Natural killer cell treated with Interleukin-12 subunit alpha and Interleukin-12 subunit beta and Interleukin-15 and Interleukin-18, amount 100 ng/mL, for 72 hours (primary cell): ENCODE measurements at places on chromosomes 1 and 21. TPM values are rescaled to one million over a fixed set of nuclear protein-coding genes. Genes with fewer than 3 reads are reported as not detected.

DNA sequence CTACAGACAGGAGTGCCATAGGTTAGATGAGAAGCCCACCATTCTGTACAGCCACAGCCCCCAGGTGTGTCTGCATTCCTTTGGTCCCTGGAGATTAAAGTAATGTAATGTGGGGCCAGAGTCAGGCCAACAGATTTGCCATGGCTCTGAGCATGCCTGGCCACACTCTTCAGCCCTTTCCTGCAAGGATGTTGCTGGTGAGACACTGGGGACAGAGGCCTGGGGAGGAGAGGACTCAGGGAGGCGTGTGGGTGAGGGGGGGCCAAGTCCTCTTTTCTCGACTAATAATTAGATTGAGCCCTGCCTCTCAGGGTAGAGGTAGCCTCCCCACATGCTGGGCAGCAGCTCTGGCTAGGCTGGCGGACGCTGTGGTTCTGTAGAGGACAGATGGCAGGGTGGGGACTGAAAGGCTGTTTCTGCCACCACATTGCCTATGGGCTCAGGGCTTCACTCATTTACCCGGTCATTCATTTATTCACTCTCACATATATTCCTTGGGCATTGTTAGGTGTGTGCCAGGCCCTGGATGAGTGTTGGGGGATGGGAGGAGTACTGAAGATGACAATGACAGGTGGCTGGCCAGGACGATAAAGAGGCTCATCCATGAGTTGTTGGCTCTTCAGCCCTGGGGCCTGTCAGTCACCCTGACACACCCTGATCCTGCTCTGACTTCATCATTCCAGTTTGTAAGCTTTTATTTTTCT, 7.1 kb upstream of the PRCC start:
- no peak for DNase-seq
- H3K36me3 ChIP-seq: no peaks in the 10 kb centered on the region
- no peaks in the 10 kb centered on the region for H3K4me1 ChIP-seq

- H3K4me1 ChIP-seq: no peaks in the 10 kb centered on the region
- no peaks in the 10 kb centered on the region for H3K27me3 ChIP-seq
- H3K4me3 ChIP-seq: no peak overlapping the region
- H3K36me3 ChIP-seq: no peaks in the 10 kb centered on the region
- H3K27ac ChIP-seq: no peak overlapping the region
- DNase-seq: no peak
Measured at GRCh38 chr1:215744419-215744818, 177.3 kb downstream of the KCTD3 start.

DNA sequence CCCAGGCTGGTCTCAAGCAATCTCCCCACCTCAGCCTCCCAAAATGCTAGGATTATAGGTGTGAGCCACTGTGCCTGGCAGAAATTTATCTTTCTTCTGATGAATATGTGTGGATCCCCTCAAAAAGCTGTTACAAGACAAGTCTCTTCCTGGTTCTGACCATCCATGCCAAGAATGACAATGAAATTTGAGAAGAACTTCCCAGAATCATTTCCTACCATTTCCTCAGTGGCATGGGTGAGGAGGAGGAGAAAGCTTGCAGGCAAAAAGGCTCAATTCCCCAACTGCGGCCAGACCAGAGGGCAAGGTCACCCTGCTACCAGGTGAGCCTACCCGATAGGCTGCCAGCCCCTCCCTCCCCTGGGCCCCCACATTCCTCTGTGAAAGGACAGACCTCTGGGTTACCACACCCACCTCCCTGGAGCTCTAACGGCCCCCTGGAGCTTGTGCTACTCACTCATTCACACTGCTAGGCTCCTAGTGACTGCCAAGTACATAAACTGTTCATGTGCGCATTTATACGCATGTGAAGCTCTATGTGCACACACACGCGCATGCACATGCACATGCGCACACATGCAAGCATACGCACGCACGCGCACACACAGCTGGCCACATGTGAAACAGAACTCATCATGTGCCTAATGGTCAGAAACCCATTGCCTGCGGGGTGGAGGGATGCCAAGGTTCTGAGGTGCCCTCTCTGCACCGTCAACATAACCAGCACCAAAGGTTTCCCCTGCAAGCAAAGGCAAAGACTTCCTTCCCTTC, 17.0 kb downstream of the MRAP start:
- H3K27ac ChIP-seq: no peak overlapping the region
- H3K27me3 ChIP-seq: no peaks in the 10 kb centered on the region
- no peaks in the 10 kb centered on the region for H3K4me1 ChIP-seq
- no peak overlapping the region for H3K4me3 ChIP-seq

DNA sequence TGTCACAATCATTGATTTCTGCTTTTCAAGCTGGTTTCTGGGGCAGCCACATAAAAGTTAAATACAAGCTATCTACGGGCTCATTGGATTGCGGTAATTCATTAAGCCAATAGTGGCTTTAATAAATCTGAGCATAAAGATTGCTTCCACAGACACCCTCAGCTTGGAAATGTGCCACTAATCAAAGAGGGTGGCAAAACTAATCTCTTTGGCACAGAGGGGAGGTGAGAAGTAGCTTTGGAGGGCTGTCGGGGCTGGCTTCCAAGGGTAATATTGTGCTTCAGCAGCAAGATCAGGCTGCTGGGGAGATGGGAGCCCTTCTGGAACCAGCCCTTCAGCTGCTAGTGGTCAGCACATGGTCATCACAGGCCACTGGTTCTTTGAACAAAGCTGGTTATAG, 21.2 kb upstream of the KAZN start:
- no peak overlapping the region for H3K27ac ChIP-seq
- H3K4me3 ChIP-seq: no peak overlapping the region
- H3K36me3 ChIP-seq: no peaks in the 10 kb centered on the region
- no peaks in the 10 kb centered on the region for H3K4me1 ChIP-seq
- DNase-seq: no peak

DNA sequence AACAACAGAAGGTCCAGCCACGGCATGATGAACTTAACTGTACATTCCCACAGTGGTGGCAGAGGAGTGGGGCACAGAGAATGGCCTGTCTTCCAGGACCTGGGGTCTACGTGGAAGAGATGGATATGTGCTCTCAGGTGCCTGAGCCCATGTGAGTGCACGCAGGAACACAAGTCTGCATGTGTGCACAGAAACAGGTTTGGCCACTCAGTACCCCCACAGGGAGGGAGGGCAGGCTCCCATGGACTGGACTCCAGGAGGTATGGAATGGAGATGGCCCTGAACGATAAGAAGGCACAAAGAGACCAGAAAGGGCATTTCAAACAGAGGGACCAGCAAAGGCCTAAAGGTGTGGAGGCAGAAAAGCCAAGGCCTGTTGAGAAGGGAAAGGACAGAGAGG, 10.8 kb downstream of the COL9A2 start:
- H3K27ac ChIP-seq: no peak overlapping the region
- H3K4me3 ChIP-seq: no peak overlapping the region
- H3K27me3 ChIP-seq: no peaks in the 10 kb centered on the region
- DNase-seq: no peak
- H3K36me3 ChIP-seq: no peaks in the 10 kb centered on the region

GRCh38 chr1:19628879-19629278, 15.2 kb upstream of the NBL1 start:
- H3K4me3 ChIP-seq: no peak overlapping the region
- peaks cover 9% of the 10 kb centered on the region for H3K36me3 ChIP-seq
- H3K27ac ChIP-seq: no peak overlapping the region
- no peaks in the 10 kb centered on the region for H3K27me3 ChIP-seq

DNA sequence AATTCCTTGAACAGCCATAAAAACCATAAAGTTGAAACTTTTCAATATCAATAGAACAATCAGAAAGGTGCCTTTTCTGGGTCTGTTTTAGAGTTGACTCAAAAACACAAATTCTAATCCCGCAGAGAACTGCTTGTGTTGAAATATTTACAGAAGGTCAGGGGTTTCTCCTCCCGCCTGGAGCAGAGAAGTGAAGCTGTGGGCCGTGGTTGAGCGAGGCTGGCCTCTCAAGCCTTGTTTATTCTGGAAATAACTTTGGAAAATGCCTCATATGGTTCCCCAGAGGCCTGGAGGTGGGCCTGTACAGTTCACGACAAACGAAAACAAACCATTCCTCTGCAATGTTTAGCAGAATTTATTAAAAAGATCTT, 90.8 kb upstream of the ERRFI1 start:
- no peaks in the 10 kb centered on the region for H3K36me3 ChIP-seq
- peaks cover 17% of the 10 kb centered on the region for H3K4me1 ChIP-seq
- DNase-seq: no peak
- H3K27ac ChIP-seq: no peak overlapping the region
- H3K4me3 ChIP-seq: no peak overlapping the region

DNA sequence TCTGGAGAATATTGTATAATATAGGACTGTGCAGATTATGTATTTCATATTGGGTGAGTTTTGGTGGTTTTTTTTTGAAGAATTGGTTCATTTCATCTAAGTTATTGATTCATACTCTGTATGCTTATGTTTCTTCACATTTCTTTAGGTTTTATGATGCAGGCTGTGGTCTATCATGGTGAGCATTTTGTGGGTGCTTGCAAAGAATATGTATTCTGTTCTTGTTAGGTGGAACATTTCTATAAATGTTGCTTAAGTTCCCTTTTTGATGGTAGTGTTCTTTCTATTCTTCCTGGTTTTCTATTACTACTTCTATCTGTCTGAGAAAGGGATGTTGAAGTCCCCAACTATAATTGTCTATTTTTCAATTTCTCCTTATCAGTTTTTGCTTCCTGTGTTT, 42.6 kb downstream of the PKN2 start:
- peaks cover 57% of the 10 kb centered on the region for H3K4me1 ChIP-seq
- H3K27ac ChIP-seq: peak overlapping the region; percentile 60
- no peaks in the 10 kb centered on the region for H3K27me3 ChIP-seq
- no peak for DNase-seq
- H3K36me3 ChIP-seq: peaks cover 6% of the 10 kb centered on the region

DNA sequence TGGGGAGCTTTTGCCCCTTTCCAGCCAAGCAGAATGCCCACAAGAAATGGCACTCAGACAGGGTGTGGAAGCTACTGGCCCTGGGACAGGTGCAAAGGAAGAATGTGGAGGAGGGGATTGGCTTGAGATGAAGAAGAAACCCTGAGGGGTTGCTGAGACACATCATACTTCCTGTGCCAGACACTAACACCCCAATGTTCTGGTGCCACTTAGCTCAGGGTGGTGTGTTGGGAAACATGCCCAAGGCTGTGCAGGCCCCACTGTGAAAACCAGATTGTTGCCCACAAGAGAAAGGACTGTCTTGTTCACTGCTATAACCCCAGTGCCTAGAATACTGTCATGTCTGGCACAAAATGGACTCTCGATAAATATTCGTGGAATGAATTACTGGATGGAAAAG, 9.9 kb upstream of the PAQR6 start:
- peaks cover 31% of the 10 kb centered on the region for H3K36me3 ChIP-seq
- no peaks in the 10 kb centered on the region for H3K27me3 ChIP-seq
- H3K4me1 ChIP-seq: peaks cover 11% of the 10 kb centered on the region
- no peak for DNase-seq
- H3K4me3 ChIP-seq: no peak overlapping the region

DNA sequence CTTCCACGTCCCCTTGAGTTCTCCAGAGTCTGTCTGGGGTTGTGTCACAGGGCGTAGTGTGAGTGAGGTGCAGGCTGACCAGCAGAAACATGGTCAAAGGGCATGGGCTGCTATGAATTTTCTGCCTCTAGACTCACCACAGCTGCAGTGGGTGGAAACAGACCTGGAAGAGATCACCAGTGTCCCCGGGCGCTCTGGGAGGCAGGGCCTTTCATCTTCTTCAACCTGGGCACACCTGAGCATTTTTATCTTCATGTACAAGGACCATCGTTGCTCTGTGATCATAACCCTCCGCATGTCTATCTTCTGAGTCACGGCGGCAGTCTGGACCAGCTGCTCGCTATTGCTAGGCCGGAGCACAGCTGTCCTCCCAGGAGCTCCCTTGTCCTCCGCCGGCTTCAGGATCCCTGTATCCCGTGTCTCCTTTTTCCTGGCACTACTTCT, 29.6 kb downstream of the DEGS1 start:
- no peak overlapping the region for H3K27ac ChIP-seq
- H3K4me1 ChIP-seq: no peaks in the 10 kb centered on the region
- DNase-seq: no peak
- no peak overlapping the region for H3K4me3 ChIP-seq

DNA sequence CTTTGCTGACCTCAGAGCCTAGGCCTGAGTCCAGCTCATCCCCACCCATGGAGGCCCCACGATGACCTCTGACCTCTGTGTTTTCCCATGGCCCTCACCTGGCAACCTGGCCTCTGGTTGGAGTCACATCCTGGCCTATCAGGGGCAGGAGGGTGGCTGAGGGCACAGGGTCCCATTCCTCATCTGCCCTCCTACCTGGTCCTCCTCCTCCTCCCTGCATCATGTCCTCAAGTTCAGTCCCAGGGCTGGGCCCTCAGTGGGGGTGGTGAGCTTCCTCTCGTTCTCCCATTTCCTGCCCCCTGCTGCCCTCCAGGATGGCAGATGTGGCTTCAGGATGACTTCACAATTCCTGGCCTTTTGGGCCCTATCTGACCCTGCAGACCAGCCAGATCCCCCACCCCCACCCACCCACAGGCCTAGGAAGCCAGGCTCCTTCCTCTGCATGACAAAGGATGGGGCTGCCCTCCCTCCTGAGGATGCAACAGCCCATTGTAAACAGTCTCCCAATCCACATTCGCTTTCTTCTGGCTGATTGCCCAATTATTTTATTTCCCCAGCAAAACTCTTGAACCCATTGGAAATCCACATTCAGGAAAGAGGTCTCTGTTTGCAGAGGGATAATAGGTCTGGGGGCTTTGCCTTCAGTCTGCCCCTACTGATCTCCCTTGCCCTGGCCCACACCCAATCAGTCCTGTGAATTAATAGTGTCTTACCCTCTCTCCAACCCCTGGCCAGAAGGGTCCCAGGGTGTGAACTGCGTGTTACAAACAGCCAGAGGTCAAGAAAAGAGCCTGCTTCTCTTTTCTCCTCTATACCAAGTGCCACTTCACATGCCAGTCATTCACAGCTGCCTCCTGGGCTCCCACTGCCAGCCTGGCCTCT, 10.3 kb upstream of the LEFTY1 start:
- DNase-seq: no peak
- H3K36me3 ChIP-seq: no peaks in the 10 kb centered on the region
- H3K27ac ChIP-seq: no peak overlapping the region
- H3K27me3 ChIP-seq: peaks cover 3% of the 10 kb centered on the region
- no peak overlapping the region for H3K4me3 ChIP-seq
- peaks cover 18% of the 10 kb centered on the region for H3K4me1 ChIP-seq

DNA sequence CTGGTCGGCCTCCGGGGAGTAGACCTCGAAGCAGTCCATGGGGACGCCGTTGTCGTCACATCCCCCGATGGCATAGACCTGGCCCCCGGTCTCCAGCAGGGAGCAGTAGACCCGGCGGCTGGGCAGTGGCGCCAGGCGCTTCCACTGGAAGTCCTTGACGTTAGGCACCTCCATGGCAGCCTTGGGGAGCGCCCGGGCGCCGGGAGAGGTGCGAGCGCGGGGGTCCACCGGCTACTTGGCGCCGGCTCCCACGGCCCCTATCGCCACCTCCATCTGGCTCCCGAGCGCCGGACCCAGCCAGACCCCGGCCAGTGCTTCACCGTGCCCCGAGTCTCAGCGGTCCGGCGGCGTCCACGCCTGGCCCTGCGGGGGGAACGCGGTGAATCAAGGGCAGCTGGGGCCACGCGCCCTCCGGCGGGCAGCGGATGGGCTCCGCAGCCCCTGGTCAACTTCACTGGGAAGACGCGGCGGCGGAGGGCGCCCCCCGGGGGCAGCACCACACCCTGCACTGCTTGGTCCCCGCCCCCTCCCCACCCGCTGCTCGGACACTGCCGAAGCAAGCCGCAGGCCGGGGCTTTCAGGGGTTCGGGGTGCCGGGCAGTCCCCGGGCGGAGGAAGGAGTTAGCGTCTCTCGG, 13.2 kb downstream of the KLHDC8A start:
- peak; percentile 62 for DNase-seq
- H3K27ac ChIP-seq: no peak overlapping the region
- peaks cover 13% of the 10 kb centered on the region for H3K4me1 ChIP-seq

Gene FAM3B
- not detected for total RNA-seq

Gene AMY1A
- total RNA-seq: not detected

Gene C2CD4D
- 1.5 TPM for total RNA-seq

Gene SMCP
- not detected for total RNA-seq

Gene DMBX1
- 0.26 TPM for total RNA-seq
